ENCODE measurements at places on chromosomes 1 and 21.

DNA sequence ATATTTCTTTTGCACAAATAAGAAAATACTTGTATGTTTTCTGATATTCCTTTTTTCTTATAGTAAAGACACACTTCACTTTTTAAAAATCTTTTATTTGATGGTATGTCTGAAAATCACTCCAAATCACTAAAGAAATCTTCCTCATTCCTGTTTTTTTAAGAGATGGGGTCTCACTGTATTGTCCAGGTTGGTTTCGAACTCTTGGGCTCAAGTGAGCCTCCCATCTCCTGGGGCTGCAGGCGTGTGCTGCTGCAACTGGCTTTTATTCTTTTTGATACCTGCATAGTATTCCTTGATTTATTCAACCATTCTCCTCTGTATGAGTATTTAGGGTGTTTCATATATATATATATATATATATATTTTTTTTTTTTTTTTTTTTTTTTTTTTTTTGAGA lies 88.1 kb downstream of the OSBPL9 start:
- DNase-seq: no peak
- no peak overlapping the region for H3K4me3 ChIP-seq
- no peaks in the 10 kb centered on the region for H3K36me3 ChIP-seq
- H3K4me1 ChIP-seq: no peaks in the 10 kb centered on the region
- H3K27me3 ChIP-seq: peaks cover 3% of the 10 kb centered on the region
- no peak overlapping the region for H3K27ac ChIP-seq

GRCh38 chr1:170225781-170226530 lies 80.2 kb downstream of the NTMT2 start:
- no peaks in the 10 kb centered on the region for H3K36me3 ChIP-seq
- H3K4me3 ChIP-seq: no peak overlapping the region
- H3K27me3 ChIP-seq: no peaks in the 10 kb centered on the region
- no peak overlapping the region for H3K27ac ChIP-seq

DNA sequence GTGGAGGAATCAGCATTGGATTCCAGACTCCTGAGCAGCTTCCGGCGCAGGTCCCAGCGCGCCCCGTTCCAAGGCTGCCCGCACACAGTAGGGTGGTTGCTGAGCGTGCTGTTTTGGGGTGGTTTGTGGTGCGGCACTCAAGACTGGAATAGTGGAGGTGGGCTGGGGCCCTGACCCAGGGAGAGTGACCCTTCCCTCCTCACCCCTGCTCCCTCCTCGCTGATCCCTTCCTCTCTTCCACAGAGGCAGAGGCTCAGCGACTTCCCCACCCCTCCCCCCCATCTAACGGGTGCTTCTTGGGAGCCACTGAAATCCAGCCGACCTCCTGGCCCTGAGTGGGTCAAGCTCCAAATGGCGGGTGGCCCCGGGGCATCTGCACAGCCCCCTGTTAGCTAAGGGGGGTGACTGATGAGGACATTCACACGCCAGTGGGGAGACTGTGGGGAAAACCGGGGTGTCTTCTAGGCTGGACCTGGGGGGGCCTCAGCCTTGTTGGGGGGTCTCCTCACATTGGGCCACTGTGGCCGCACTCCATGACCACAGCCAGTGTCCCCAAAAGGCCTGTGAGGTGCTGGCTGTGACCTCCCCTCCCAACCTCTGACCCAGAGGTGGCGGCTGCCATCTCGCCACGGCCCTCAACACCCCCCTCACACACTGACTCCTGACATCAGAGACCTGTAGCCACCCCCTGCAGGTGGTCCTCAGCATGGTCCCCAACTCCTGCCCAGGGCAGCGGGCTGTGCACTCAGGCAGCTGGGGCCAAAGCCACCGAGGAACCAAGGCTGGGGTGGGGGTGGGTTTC lies 3.9 kb upstream of the HES4 start:
- H3K36me3 ChIP-seq: peaks cover 5% of the 10 kb centered on the region
- H3K27me3 ChIP-seq: peaks cover 11% of the 10 kb centered on the region
- H3K4me3 ChIP-seq: no peak overlapping the region
- DNase-seq: no peak
- H3K4me1 ChIP-seq: peaks cover 22% of the 10 kb centered on the region

GRCh38 chr1:113042285-113043143 lies 30.5 kb upstream of the LRIG2 start:
- H3K27me3 ChIP-seq: peaks cover 1% of the 10 kb centered on the region
- H3K4me1 ChIP-seq: peaks cover 48% of the 10 kb centered on the region
- H3K4me3 ChIP-seq: peak overlapping the region; percentile 43
- H3K27ac ChIP-seq: peak overlapping the region; percentile 99

DNA sequence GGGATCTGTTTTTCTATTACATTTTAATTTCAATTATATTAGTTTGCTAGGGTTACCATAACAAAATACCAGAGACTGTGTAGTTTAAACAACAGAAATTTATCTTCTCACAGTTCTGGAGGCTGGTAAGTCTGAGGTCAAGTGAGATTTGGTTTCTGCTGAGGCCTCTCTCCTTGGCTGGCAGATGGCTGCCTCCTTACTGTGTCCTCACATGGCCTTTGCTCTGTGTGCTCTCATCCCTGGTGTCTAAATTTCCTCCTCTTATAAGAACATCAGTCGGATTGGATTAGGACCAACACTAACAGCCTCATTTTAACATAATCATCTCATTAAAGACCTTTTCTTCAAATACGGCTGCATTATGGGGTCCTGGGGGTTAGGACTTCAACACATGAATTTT lies 195.2 kb upstream of the CHODL start:
- DNase-seq: no peak
- no peak overlapping the region for H3K4me3 ChIP-seq
- H3K27me3 ChIP-seq: no peaks in the 10 kb centered on the region
- H3K36me3 ChIP-seq: no peaks in the 10 kb centered on the region
- no peak overlapping the region for H3K27ac ChIP-seq

- H3K4me3 ChIP-seq: no peak overlapping the region
- H3K27ac ChIP-seq: no peak overlapping the region
- peaks cover 8% of the 10 kb centered on the region for H3K27me3 ChIP-seq
- H3K4me1 ChIP-seq: peaks cover 11% of the 10 kb centered on the region
- H3K36me3 ChIP-seq: no peaks in the 10 kb centered on the region
- DNase-seq: no peak
These were observed 74.1 kb upstream of the POU3F1 start for GRCh38 chr1:38120552-38121230.

DNA sequence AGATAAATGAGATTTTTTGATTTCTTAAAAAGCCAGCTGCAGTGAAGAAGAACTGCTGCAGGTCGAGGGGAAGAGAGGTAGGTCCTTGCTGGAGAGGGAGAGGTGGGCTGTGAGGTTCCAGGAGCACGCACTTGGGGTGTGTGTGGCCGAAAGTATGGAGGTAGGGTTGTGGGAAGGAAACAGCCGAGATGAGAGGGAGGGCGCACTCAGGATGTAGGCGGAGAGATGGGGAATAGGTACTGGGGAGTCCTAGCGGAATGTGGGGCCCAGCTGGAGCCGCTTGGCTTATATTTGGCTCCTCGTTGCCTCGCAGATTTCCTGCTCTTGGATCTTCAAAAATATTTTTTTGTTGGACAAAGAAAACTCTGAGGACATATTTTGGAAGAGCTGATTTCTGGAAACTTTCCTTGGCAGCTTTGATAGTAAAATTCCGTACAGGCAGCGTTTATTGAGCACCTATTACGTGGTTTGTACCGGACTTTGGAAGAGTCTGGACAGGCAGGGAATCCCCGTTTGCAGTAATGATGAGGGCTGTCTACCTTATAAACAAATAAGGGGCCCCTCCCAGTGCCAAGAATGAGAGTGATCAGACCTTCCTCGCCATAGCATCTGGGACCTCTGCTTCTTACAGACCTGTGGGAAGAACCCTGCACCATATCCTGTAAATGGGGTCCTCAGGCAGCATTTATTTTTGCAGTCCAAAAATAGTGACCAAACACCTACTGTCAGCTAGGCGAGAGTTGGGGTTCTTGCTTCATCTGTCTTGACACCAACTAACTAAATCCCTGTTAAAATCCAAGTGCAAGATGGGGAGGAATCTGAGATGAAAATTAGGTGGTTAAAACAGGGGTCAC lies 1.5 kb downstream of the LRRC8D start:
- H3K4me1 ChIP-seq: peaks cover 18% of the 10 kb centered on the region
- H3K4me3 ChIP-seq: peak overlapping the region; percentile 87
- no peak for DNase-seq
- H3K27me3 ChIP-seq: peaks cover 10% of the 10 kb centered on the region
- peaks cover 4% of the 10 kb centered on the region for H3K36me3 ChIP-seq
